ENCODE measurements at places on chromosomes 11 and 22.

DNA sequence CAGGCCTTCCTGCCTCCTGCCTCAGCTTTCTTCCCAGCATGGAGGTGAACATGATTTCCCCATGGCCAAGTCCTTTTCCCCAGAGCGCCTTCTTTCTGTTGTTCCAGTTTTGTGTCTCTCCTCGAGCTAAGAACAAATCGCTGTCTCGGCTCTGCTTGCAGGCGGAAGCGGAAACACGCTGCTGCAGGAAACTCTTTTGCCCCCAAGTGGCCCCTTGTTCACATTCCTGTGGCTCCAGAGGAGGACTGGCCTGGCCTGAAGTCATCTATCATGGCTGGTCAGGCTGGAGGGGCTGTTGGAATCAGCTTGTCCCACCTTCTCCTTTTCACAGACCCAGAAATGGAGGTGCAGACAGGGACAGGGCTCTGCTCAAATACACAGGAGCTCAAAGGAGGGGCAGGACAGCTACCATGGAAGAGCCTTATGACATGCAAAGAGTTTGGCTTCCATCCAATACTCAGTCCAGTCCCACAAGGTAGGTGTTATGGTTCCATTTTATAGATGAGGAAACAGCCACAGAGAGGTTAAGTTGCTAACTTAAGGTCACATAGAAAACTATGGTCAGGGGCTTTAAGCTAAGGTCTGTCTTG is 182.2 kb upstream of the SYT13 start:
- DNase-seq = no peak

GRCh38 chr11:2759228-2760195 is 59.7 kb upstream of the KCNQ1OT1 start:
- no peak for DNase-seq

- no peak for DNase-seq
These were observed 54.2 kb downstream of the GRAMD4 start for GRCh38 chr22:46674367-46674781.

GRCh38 chr11:12831471-12832202 is 157.4 kb downstream of the TEAD1 start:
- no peak for DNase-seq

DNA sequence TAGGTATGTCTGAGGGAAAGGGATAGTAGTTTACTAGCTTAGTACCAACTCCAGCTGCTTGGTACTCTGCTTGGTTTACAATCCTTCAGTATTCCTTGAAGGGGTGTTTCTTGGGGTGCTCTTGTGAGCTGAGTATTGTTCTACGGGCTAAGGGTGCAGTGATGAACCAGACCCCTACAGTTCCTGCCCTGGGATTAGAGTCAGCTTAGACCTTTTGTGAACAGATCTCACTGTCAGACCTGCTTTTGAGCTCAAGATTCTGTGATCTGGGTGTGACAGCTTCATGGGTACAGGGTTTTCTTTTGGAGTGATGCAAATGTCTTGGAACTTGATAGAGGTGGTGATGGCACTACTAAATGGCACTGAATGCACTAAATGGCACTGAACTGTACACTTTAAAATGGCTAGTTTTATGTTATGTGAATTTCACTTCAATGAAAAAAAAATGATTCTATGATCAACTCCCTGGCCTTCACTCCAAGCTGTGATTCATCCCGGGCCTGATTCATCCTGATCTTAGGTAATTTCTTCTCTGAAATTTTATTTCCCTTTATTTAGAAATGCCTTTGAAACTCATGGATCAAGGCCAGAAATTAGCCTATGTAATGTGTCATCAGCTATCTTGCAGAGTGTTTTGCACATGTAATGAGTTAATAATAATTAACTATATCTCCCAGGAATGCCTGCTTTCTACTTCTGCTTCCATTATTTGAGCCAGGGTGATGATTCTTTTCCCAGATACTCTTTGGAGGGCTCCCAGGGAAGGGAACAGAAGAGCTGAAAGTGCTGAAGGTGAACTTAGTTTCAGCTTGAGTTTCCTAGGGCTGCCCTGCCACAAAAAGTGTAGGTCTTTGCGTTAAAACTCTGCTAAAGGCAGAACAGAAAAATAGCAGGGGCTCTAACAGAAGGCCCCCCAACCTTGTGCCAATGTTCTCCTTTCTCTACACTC is 87.9 kb downstream of the NCAM1 start:
- DNase-seq = peak; percentile 73

GRCh38 chr11:14449302-14449714 is 50.3 kb downstream of the COPB1 start:
- DNase-seq = no peak

DNA sequence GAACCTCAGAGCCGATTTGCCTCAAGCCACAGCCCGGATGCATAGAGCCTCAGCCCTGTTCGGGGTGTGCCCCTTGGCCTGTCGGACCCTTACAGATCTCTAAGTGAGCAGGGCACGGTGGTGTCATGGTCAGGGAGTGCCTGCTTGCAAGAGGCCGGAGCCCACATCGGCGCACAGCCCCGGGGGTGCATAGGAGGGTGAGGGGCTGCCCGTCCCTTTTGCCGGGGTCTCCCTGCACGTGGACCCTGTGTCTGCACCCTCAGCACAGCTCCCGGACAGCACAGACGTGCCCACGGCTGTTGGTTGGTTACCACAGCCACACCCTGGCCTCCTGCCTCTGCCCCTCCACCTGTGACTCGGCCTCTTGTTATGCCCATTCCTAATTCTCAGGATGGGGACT is 6.5 kb downstream of the RAB36 start:
- no peak for DNase-seq

DNA sequence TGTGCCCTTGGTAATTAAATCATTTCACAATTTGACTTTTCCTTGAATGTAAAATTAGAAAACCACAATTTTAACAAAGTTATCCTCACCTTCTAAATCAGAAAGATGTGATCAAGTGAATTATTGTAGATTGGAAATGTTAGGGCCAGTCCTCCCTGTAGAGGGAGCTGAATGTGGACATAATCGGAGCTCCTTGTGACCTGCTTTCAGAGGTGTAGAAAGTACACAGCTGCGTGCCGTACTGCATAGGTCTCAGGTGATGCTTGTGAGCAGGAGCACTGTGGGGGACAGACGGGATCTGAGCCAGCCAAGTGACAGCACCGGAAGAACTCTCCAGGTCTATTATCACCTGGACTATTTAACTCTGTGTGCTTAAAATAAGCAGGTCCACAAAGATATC is 338.0 kb downstream of the AASDHPPT start:
- DNase-seq = no peak

DNA sequence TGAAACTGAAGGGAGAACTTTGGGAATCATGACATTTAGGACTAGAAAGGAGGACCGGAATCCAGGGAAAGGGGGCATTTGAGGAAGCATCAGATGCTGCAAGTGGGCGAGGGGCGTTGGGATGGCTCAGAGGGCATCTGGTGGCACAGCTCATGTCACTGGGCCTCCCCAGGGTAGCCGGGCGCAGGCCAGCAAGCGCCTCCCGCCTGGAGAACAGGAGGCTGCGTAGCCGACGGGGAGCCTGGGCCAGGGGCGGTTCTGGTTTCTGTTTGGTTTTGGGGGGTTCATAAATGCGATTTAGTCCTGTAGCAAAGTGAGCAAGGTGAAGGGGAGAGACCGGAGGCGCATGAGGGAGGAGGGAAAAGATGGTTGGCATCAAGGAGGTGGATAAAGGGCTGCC is 443 bp upstream of the ST14 start:
- no peak for DNase-seq

DNA sequence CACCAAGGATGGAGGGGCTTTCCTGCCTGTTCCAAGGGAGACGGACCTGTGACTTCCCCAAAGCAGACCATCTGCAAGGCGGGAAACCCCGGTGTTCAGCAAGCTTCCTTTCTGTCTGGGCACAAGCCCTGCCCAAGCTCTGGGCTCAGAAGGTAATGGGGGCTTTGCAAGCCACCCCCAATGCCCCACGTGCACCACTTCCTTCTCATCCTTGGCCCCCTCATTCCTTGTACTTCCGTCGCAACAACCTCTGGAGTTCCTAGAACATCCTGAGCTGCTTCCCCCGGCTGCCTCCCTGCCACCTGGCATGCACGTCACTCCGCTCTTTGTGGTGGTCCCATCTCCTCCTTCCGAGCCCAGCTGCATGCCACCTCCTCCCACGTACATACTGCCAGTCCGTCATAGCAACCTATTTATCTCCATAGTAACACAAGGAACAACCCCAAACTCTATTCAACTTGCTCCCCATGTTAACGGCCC is 3.9 kb downstream of the MYEOV start:
- peak; percentile 27 for DNase-seq

- no peak for DNase-seq
These were observed 95.4 kb upstream of the TIMP3 start for GRCh38 chr22:32706149-32706548.

DNA sequence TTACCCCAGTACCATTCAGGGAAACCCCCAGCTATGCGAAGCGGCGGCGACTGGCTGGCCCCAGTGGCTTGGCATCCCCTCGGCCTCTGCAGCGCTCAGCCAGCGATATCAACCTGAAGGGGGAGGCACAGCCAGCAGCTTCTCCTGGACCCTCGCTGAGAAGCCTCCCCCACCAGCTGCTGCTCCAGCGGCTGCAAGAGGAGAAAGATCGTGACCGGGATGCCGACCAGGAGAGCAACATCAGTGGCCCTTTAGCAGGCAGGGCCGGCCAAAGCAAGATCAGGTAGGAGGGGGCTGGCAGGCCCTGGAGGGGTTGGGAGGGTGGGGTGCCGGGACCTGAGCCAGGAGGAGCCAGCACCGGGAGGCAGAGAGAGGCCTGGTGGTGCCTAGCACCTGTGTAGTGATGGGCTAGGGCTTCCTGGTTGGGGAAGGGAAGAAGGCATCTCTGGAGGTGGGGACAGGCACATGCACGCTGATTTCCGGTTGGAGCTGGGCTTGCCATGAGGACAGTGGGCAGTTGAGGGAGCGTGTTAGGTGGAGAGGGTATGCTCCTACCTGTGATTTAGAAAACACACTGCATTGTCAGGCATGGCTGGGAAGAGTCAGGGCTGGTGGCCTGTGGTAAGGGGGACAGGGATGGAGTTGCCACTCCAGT is 22.3 kb downstream of the SHANK3 start:
- DNase-seq = no peak

DNA sequence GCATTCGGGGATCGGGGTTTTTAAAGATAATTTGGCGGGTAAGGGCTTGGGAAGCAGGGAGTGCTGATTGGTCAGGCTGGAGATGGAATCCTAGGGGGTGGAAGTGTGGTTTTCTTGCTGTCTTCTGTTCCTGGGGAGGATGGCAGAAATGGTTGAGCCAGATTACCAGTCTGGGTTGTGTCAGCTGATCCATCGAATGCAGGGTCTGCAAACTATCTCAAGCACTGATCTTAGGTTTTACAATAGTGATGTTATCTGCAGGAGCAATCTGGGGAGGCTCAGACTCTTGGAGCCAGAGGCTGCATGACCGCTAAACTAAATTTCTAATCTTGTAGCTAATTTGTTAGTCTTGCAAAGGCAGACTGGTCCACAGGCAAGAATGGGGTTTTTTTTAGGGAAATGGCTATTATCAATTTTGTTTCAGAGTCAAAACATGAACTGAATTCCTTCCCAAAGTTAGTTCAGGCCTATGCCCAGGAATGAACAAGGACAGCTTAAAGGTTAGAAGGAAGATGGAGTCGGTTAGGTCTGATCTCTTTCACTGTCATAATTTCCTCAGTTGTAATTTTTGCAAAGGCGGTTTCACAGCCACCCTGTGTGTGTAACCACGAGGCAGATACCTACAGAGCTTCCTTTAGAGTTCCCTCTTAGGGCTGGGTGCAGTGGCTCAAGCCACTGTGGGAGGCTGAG is 10.2 kb downstream of the SCGB1A1 start:
- DNase-seq = no peak

DNA sequence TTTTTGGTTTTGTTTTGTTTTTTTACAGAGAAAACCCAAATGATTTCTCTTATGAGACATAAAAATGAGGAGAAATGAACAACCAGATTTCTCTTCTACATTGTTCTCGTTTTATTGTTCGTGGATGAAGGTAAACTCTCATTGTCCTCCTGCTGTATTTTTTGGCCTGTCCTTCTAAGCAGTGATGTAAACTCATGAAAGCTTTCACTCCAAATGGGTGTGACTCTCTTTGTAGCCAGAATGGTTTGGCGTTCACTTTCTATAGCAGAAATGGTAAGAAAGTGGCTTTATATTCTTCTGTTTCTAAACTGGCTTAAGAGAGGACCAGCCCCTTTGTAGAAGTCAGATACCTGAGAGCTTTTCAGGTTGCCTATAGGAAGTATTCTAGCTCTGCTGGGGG is 15.5 kb upstream of the BMAL1 start:
- no peak for DNase-seq

GRCh38 chr22:17444204-17444504 is 74.9 kb downstream of the CECR2 start:
- no peak for DNase-seq

DNA sequence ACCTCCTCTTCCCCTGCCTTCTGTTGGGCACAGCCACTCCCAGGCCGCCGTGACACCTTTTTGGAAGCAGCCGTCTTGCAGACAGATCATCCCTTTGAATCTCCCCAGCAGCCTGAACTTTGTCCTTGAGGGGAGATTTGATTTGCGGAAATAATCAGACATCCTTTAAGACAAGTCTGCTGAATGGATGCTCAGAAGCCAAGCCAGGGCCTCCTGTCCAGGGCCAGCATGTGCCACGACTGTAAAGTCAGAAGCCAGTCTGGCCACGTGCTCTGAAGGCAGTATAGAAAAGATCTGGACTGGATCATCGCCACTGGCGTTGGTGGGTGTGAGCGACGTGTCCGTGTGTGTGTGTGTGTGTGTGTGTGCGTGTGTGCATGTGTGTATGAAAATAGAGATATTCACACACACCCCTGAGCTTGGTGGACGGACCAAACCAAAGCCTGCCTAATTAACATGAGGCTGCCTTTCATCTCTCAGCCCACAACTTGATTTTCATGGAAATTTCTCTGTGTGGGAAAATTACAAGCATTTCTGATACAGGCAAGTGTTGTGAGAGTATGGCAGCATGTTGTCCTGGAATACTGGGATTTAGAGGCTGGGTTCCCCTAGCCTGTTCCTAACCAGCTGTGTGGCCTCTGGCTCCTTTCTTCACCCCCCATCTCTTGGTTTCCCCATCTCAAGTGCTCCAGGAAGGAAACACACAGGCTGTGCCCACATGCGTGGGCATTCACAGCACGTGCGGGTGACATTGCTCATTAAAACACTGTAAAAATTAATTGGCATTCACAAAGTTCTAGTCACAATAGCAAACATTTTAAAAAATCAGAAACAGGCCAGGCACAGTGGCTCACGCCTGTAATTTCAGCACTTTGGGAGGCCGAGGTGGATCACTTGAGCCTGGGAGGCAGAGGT is 61.8 kb upstream of the WNT7B start:
- no peak for DNase-seq

- no peak for DNase-seq
These were observed 716 bp downstream of the AMOTL1 start for GRCh38 chr11:94768602-94769541.

- DNase-seq = no peak
These were observed 773.2 kb upstream of the LRRC4C start for GRCh38 chr11:42232673-42233072.

DNA sequence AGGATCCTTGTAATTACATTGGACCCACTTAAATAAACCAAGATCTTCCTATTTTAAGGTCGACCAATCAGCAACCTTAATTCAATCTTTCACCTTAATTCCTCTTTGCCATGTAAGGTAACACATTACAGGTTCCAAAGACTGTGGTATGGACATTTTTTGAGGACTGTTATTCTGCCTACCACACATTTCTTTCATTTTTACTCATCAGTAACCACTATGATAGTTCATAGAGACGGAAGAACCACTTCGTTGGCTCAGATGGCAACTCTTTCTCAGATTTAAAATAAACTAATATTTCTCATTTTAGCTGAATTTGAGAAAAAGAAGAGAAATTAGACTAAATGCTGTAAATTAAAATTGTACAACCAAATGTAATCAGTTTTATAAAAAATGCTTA is 96.3 kb downstream of the PAX6 start:
- DNase-seq = no peak
